ENCODE measurements at places on chromosomes 3 and 15.

GRCh38 chr15:57647791-57648130 is 56.1 kb downstream of the MYZAP start:
- DNase-seq, result no peak

DNA sequence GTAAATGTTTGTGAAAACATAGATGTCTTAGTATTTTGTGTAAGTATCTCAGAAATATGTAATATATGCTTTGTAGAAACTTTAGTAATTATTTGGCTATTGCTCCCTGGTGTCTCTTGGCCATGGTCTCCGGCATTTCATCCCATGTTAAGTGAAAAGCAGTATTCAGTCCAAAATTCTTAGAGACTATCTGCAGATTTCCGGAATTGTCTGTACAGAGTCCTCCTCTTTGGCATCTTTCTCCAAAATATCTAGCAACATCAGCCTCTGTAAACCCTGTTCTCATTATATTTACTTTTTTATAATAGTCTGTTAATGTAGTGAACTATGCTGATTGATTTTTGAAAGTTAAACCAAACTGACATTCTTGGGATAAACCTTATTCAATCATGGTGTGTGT is 352.7 kb downstream of the ARPP21 start:
- DNase-seq, result no peak

- no peak for DNase-seq
Measured at GRCh38 chr3:172203522-172204258, 164.3 kb downstream of the FNDC3B start.

DNA sequence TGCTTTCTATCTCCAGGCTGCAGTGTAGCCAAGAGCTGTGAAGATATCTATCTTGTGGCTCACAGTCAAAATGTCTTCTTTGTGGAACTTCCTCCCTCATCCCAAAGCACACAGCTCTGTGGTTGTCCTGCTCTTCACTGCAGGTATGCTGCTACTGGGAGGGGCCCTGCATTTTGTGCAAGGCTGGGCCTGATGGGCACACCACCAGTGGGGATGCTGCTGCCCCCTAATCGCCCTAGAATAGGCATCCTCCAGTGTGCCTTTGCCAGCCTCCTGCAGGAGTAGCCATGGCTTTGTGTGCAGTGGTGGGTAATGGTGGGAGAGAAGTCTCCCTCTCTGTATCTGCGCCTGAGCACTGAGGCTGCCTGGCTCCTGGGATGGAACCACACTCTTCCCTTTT is 297.3 kb downstream of the DOCK3 start:
- no peak for DNase-seq

DNA sequence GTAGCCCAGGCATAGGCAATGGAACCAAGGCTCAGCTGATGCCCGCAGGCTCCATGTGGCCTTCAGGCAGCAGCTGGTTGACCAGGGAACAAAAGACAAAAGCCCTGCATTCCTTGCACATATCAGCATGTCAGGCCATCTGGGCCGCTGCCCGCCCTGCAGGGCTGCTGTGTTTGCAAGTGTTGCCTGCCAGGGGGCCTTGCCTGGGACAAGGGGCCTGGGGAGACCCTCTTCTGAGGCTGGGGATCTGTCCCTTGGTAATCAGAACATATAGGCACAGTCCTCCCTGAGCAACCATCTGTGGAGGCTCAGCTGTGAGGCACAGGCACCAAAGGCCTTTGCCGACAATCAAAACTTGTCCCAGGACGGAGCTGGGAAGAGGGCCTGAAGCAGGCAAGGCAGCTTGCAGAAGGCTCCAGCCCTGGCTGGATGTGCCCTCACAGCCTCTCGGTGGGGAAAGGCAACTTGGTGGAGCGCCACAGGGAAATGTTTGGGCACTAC is 138.2 kb downstream of the TPRA1 start:
- no peak for DNase-seq

- no peak for DNase-seq
Measured at GRCh38 chr15:35256551-35256950, 171.5 kb upstream of the NANOGP8 start.

DNA sequence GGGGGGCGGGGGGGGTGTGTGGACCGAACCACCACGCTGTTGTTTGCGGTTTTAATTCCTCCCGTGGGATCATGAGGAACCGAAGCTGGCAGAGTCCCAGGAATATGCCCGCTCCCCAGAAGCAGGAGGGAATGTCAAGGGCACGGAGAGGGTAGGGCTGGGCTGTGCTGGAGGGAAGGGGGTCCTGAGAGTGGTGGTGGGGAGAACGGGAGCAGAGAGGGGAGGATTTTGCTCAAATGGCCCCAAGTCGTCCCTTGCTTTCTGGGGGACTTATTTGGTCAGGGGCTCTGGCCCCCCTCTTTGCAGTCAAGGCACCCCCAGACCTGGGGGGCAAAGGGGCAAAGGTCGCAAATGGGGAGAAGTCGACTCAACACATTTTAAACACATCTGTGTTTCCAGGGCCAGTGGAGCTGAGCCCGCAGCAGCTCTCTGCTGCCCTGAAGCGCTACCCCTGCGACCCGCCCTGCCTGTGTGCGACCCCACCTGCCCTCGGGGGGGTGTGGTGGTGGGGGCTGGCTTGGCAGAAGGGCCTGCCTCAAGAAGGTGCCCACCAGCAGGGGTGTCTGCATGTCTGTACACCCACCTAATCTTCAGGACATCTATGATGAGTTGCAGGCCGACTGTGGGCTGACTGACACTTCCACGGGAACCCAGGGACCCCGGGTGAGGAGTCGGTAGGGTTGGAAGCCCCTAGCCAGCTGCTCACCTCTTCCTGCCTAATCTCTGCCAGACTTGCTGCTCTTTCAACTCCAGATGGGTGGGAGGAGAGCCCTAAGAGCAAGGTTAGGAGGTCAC is 602 bp upstream of the ATP2B2 start:
- DNase-seq, result no peak

- no peak for DNase-seq
Measured at GRCh38 chr15:42367041-42367440, 7.7 kb downstream of the CAPN3 start.

- DNase-seq, result no peak
Measured at GRCh38 chr3:136543385-136543784, 208.8 kb downstream of the STAG1 start.

DNA sequence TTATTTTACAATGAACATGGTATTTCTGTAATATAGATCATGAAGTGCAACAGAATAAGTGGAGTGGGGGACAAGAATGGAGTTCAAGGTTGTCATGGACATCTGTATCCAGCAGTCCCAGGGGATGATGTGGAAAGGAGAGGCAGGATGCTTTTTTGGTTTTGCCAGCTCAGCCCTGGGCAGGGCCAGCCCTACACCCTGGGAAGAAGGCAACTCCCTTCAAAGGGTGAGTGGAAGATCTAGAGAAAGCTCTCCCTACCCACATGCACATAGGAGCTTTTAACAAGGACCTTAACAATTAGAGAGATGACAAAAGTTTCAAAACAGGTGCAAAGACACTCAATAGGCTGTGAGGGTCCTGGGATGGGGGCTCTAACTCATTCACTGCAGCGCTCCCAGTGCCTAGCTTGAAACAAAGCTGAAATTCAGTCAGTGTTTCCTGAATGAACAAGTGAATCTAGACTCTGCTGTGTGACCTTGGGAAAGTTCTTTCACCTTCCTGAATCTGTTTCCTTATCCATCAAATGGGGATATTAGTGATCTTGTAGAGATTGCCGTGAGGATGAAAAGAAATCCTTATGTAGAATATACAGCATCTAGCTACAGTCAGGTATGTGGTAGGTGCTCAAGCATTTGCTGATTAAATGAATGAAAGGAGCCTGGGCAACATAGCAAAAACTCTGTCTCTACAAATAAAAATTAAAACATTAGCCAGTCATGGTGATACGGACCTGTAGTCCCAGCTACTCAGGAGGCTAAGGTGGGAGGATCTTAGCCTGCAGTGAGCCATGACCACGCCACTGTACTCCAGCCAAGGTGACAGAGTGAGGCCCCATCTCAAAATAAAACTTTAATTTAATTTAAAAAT is 14.3 kb downstream of the BHLHE40 start:
- DNase-seq, result no peak

GRCh38 chr3:126495786-126496185 is 20.1 kb upstream of the ZXDC start:
- DNase-seq, result no peak

DNA sequence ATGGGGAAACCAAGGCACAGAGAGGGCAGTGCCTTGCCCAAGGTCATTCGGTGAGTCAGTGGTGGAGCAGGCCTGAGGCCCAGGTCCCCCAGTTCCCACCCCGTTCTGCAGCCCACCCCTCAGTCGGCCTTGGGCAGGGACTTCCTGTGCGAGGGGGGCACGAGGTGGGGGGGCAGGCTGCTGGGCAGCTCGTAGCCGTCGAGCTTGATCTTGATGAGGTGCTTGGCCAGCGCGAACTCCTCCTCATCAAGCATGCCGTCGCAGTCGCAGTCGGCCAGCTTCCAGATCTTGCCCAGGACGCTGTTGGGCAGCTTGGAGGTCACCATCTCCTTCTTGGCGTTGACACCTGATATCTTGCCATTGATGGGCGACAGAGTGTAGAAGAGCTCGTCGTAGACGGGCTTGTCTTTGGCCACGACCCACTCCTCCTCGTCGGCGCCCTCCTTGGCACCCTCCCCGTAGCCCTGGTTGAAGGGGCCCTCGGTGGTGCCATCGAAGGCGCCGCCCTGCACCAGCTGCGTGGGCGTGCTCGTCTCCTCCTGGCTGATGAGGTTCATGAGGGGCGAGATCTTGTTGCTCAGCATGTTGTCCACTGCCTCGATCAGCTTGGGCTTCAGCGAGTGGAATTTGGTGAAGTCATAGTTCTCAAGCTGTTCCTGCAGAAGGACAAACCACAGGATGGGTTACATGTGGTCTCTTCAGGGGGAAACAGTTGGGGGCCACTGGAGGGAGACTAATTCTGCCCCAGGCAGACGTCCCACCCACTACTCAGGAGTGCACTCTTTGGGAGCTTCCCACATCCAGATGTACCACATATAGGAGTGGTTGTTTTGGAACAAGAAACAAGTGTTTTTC is 6.9 kb upstream of the SPTBN5 start:
- DNase-seq, result no peak

DNA sequence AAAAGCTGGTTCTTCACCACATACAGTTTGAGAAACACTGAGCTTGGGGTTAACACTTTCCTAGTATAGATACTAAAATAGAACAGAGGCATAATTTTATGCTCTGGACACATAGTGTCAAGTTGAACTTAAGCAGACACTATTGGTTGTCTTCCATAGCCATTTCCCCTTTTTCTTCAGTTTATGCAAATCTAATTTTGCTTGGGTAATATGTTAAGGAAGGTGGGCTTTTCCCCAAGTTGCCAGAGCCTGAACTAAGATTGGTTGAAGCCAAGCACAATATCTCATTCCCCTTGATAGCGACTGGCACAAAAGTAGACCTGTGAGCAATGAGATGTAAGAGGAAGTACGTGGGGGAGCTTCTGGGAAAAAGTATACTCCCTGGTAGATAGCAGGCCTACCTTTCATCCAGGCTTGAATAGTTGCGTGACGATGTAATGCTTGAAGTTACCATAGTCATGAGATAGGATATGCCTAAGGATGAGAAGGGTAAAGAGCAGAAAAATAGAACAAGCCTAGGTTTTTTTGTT is 4.5 kb upstream of the POPDC2 start:
- DNase-seq, result no peak

DNA sequence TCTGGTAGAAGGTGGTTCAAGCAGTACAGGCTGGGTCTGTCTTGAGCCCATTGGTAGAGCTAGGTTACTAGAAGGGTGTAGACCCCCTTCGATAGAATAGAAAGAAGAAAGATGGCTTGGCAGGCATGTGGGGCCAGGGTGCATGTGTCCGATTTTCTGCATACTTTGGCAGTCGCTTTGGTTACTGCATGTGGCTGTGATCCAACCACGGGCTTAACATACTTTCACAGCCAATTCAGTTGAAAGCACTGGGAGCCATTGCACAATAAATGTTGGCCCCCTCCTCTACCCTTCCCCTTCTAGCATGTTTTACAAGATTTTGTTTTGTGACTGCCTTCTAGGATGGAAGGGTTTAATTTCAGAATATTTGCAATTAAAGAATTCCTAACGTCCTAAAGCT is 7.2 kb downstream of the ARID3B start:
- no peak for DNase-seq

DNA sequence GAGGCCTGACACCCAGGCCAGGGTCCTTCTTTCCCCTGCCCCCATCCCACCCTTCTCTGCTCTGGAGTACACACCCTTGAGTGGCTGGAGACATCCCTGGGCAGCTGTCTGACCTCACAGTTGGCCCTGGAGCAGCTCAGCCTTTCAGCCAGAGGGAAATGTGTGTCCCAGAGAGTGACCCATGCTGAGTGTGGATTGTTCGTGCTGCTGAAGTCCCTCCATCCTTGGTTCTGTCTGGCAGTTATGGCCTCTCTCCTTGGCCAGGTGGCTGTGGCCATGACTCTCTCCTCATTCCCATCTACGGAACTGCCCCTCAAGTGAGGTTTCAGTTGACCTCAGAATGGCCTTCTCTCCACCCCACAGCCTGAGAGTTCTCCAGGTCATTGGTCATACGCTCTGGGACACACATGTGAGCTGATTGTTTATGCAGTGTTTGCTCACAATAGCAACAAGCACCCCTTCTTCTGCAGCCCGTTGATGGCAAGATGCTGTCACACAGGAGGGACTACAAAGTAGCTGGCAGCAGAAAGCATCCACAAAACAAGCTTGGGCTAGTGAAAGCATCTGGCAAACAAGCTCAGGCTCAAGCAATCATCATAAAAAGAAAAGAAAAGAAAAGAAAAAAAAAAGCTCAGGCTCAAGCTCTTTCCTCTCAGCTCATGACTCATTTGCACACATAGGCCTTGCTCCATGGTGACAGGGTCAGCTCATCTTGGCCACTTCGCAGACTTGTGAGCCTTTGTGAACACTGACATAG is 55.3 kb upstream of the ITGA11 start:
- no peak for DNase-seq

DNA sequence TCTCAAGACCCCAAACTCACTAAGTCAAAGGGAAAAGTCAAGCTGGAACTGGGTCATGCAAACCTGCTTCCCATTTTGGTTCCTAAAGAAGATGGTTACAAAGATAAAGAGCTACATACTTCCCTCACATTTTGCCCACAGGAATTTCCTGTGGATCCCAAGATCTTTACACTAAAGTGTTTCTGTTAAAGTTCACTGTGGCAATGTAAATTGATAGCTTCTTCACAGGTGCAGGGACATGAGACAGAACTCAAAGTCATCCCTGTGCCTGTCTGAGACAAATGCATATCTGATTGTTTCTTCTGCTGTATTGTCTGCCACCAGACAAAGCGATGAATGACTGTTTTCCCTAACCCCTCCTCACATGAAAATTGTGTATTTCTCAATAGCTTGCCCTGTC is 567.8 kb downstream of the ZIC1 start:
- DNase-seq, result no peak

- no peak for DNase-seq
Measured at GRCh38 chr3:144810160-144810559, 838.5 kb downstream of the DIPK2A start.

GRCh38 chr3:144296808-144297207 is 325.2 kb downstream of the DIPK2A start:
- no peak for DNase-seq

GRCh38 chr3:42672515-42672914 is 12.8 kb upstream of the KLHL40 start:
- no peak for DNase-seq

- no peak for DNase-seq
Measured at GRCh38 chr3:43879166-43879565, 188.4 kb downstream of the ABHD5 start.

GRCh38 chr3:170697131-170697530 is 111.3 kb upstream of the SLC7A14 start:
- no peak for DNase-seq

Measured in activated T-cell treated with anti-CD3 and anti-CD28 coated beads for 48 hours (primary cell).